ENCODE measurements at places on chromosomes 11 and 22.

GRCh38 chr22:28962042-28962554, 78.7 kb downstream of the ZNRF3 start:
- DNase-seq = no peak

- DNase-seq = no peak
Observed at GRCh38 chr11:119155733-119156492, 7.1 kb downstream of the ABCG4 start.

DNA sequence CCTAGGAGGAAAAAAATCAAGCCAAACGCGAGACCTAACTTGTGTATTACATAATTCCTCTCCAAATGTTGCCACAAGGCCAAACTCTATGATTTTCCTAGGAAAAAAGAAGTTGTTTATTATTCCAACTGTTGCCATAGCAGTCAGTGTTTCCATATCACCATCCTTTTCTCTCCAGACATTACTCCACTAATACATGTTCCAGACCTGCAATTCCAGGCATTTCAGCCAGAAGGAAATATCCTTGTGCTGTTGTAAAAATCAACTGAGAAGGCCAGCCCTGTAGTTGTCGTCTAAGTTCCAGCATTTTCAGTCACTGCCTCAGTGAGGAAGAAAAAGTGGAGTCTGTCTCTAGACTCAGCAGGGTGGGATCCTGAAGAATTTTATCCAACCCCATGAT, 33.1 kb upstream of the PAMR1 start:
- no peak for DNase-seq

GRCh38 chr22:28791124-28791523, 9.2 kb downstream of the XBP1 start:
- no peak for DNase-seq

GRCh38 chr11:44854086-44854485, 96.6 kb downstream of the TP53I11 start:
- no peak for DNase-seq

DNA sequence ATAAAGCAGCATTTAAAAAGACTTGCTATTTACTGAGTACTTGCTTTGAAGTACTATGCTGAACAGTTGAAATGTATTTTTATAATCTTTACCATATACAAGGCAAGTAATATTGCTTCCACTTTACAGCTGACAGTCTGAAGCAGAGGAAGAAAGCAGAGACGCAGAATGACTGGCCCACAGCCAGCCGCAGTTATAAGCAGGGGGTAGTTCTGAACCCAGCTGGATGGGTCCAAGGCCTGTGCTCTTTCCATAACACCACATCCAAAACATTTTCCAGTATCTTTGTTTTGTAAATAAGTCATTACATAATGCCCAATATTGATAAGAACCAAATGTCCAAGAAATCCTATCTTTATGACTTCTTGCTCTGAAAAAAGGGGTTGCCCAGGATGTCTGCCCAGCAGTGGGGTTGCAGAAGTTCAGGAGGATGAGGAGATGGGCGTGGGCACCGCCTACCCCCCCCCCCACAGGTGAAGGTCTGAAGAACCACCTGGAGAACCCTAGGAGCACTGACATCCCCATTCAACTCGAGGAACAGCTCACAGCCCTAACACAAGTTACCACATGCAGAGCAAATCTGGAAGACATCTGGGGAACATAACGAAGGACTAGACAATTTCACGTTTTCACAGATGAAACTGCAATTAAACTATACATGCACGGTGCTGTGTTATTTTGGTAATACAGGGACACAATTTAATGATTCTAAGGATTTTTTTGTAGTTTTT, 24.2 kb upstream of the YPEL1 start:
- DNase-seq = no peak

GRCh38 chr11:34028425-34028824, 23.1 kb upstream of the CAPRIN1 start:
- no peak for DNase-seq

- no peak for DNase-seq
Observed at GRCh38 chr11:121068787-121069186, 32.3 kb upstream of the TECTA start.

- DNase-seq = no peak
Observed at GRCh38 chr22:32476281-32477195, 1.9 kb downstream of the FBXO7 start.

- no peak for DNase-seq
Observed at GRCh38 chr22:16956290-16956689, 51.7 kb downstream of the GAB4 start.

DNA sequence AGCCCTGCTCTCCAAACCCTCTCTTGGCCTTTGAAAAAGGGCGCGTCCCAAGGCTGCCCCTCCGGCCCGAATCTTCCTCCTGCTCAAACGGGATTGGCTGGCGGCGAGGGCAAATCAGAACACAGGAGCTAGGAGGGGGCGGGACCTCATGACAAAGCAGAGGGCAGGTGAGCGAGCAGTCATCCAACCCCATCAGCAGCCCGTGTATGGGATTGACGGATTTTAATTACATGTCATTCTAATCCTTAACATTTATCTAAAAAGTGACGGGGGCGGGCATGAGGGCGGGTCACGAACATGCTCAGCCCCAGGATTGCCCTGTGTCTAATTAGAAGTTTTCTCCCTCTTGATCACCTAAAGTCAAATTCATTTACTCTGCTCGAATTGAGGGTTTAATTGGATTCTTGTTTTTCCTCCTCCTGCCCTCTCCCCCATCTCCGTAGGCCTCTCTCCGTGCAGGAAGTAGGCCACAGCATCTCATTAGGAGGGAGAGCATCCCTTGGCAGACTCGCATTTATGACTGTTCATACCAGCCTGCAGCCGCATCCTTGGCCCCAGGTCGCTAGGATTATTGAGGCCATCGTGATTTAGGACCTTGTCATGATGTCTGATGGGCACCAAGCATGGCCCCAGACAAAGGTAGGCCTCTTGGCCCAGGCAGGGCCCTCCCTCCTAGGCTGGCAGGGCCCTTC, 147.1 kb downstream of the CHST1 start:
- no peak for DNase-seq

DNA sequence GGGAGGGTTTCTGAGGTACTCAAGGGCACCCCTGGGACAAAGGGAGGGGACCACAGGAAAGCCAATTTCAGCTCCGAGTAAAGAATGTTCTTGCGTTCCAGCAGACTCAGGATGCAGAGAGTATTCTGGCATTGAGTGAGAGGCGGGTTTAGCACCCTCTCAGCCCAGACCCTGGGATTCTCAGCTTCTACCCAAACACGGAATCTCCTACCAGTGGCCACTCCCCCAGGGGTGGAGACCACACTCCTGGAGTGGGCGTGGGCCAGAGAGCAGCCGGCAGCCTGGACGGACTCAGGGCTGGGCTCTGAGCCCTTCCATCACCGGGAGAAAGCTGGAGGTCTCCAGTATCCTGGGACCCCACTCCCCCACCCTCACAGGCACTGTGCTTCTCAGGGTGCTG, 26.1 kb upstream of the TTLL12 start:
- no peak for DNase-seq

Measured in stimulated activated CD8-positive, alpha-beta memory T cell treated with anti-CD3 and anti-CD28 coated beads, Interleukin-12 subunit alpha, Interleukin-12 subunit beta, amount 100 ng/mL, for 1 hour (primary cell).